RPMI7951 (cell line): ENCODE measurements at places on chromosomes 2 and 18. TPM values are rescaled to one million over a fixed set of nuclear protein-coding genes. Genes with fewer than 3 reads are reported as not detected.

Gene IL1F10
- not detected in 2 replicates for total RNA-seq

Gene MC5R
- 0.49 TPM in 1 of 2 replicates, not detected in the other for total RNA-seq

Gene LAMA3
- total RNA-seq: 0.49 and 2.9 TPM in 2 replicates

Gene EGR4
- total RNA-seq: not detected in 2 replicates

Gene KCNE4
- total RNA-seq: 13.8 and 16.4 TPM in 2 replicates

Gene SLC5A7
- total RNA-seq: not detected in 2 replicates
